Fibroblast of skin of scalp (primary cell): ENCODE measurements at places on chromosomes 3 and 15.

DNA sequence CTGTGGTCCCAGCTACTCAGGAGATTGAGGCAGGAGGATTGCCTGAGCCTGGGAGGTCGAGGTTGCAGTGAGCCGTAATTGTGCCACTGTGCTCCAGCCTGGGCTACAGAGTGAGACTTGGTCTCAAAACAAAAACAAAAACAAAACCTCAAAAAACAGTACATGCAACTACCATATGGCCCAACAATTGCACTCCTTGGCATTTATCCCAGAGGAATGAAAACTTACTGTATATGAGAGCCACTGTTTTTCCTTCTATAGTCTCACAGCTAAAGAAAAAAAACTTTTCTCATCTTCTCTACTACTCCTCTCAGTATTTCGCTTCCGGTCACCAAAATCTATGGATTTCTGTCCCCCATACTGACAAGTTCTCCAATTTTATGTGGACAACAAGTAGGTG is 84.3 kb downstream of the FLNB start:
- no peak for DNase-seq

DNA sequence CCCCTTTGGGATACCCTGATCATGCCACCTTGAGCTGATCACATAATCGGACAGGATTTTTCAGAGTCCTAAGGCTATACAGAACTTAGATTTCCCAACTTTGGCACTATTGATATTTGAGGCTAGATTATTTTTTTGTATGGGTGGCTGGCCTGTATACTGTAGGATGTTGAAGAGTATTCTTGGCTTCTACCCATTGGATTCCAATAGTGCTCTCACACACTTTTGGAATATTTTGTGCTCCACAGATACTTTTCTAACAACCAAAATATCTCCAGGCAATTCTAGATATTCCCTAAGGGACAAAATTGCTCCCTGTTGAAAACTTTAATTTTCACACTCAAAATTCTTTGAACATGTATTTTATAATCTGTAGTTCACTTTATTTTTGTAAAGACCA is 125.1 kb downstream of the ABI3BP start:
- DNase-seq: peak; percentile 71

- DNase-seq: no peak
These were observed 216.1 kb downstream of the DOCK3 start for GRCh38 chr3:50890688-50891344.

- no peak for DNase-seq
These were observed 74.3 kb downstream of the HMG20A start for GRCh38 chr15:77494964-77495363.

DNA sequence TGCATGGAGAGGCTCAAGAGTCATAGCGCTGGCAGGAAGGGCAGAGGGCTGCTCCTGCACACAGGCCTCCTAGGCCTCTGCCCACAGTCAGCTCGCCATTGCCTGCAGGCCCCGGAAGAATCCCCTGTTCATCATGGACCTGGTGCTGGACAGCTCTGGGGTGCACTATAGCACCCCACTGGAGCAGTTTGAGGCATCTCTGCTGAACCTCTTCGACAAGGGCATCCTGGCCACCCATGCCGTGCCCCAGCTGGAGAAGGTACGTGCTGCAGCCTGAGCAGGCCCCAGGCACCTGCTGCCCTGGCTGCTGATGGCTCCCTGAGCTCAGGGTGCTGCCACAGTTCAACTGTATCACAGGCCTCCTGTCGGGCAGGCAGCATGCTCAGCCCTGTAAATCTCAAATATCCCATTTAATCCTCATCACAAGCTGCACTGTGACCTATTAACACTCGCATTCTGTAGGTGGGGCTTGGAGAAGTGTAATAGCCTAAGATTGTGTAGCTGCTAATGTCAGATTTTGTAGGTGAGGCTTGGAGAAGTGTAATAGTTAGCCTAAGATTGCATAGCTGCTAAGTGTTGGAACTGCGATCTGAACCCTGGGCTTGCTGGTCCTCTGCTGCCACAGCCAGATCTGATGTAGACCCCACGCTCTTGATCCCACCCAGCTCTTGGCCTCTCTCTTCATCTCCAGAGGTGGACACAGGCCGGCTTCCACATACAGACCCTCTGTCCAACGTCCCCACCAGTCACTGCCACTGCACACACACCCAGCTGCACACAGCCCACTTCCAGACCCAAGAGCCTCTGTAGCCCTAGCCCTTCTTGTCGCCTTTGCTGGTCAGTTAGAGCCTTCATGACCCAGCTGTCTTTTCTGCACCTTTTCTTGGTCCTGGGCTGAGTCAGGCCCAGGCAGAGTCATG is 31.9 kb downstream of the DNAH1 start:
- DNase-seq: no peak

DNA sequence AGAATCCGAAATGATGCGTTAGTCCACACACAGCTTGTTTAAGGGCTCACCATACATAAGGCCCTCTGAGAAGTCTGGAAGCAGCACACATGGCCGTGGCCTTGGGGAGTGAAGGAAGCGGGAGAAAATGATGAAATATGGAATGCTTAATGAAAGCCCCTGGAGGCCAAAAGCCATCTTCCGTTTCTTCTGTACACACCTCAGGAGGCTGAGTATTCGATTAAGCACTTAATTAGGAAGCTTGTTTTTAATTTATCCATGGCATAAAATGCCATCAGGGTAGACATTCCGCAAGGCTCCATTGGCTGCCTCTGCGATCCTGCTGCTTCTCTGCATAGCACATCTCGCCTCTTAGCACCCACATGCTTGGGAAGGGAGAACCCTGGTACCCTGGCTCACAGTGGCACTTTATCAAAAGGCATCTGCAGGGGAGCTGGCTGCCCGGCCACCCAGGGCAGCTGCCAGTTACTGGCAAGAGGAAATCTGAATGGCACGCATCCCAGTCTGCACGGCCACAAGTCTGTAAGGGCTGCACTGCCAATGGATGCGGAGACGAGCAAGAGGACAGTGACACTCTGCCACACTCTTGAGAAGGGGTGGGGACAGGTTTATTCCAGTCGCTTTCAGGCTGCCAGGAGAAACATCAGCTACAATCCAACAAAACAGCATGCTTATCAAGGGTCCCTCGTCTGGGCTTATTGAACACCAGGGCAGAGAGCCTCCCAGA is 356.2 kb downstream of the OCA2 start:
- no peak for DNase-seq

- no peak for DNase-seq
These were observed 51.5 kb downstream of the PLCL2 start for GRCh38 chr3:16936233-16936632.

DNA sequence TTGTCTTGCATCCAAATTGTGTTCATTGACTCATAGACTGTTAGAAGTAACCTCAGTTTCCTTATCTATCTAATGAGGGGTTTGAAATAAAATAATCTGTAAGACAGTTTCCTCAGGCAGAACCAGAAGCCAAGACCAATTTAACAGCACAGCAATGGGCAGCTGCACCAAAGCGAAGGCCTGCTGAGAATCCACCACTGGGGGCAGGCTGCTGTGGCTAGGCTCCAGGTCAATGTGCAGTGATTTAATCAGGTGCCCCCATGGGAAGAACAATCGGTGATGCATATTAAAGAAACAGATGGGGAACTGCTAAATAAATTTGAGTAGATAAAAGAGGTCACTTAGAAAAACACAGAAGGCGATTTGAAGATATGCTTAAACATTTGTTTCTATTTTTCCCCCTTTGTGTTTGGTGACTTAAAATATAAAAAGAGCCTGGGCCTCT is 28.0 kb upstream of the TMOD3 start:
- DNase-seq: no peak

DNA sequence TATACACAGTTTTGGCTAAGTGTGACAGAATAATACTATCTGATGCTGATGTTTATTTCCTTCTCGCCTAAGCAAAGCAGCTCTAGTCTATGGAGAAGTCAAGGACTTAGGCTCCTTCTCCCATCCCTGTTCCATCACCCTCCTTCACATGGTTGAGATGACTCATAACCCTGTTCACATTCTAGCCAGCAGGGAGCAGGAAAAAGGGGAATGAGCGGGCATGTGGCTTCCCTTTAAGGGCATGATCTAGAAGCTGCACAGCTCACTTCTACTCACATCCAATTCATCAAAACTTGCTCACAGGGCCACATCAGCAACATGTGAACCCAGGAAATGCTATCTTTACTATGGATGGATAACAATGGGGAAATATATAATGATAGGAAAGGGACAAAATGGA is 40.9 kb downstream of the CBLB start:
- DNase-seq: peak; percentile 93

GRCh38 chr3:147615035-147615434 is 205.9 kb downstream of the ZIC1 start:
- peak; percentile 13 for DNase-seq
